ENCODE measurements at places on chromosomes 4 and X.
A peak's percentile ranks its signal among the peaks of the same experiment; 100 is the strongest.

GRCh38 chr4:306551-306961 lies 1.3 kb upstream of the ZNF732 start:
- peak; percentile 23 for DNase-seq

DNA sequence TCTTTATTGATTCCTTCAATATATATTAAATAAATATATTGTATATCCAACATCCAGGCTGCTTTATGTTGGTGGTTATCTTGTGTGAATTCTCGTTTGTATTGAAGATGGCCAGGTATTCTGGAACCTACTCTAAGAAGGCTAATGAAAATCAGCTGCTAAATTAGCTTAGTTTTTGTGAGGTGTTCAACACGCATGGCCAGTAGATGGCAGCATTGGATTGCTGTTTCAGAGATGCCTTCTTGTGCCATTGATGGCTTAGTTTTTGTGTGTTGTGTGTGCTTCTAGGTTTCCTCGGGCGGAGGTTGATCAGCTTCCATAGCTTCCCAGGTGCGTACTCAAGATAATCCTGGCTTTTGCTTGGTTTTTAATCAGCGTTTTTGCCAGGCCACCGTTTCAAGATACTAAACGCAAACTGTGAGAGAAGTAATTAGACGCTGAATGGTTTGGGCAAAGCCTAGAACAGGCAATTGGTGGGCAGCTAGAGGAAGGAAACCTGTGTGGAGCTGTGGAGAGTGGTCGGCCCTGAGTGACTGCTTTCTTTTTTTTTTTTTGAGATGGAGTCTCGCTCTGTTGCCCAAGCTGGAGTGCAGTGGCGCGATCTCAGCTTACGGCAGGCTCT lies 15.1 kb downstream of the NOCT start:
- DNase-seq: peak; percentile 70

- DNase-seq: no peak
Observed at GRCh38 chrX:8037593-8038348, 110.6 kb upstream of the PNPLA4 start.

DNA sequence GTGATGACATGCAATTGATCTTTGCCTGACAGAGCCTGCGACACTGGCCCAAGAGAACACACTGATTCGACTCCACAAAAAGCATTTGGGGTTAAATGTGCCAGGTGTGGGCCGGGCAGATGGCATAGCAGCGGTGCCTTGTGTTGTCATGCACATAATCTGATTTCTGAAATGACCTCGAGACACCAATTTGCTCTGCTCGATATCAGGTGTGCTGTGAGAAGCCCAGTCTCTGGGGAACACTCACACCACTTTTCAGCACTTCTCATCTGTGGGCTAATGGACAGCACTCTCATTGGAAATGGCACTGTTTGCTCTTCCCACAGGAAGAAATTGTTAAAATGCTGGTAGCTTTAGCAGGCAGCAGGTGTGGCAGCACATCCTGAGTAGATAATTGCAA lies 738.3 kb upstream of the TENM3 start:
- DNase-seq: no peak

DNA sequence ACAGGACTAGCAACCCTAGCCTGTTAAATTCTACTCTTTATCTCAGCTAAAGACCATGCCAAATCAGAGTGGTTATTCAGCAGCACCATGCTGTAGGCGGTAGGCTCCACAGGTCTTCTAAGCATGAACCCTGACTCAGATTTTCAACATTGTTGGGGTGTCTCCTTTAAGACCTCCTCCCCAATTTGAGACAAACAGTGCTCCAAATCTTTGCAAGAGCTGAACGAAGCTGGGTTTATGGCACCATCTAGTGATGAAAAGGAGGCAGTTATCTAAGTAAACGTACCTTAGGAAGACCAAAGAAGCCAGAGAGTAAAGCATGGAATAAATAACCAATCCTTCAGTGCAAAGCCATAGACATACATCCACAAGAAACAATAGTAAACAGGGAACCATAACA lies 334.5 kb upstream of the SLC7A11 start:
- no peak for DNase-seq

GRCh38 chrX:10608099-10608498 lies 12.3 kb downstream of the MID1 start:
- no peak for DNase-seq

DNA sequence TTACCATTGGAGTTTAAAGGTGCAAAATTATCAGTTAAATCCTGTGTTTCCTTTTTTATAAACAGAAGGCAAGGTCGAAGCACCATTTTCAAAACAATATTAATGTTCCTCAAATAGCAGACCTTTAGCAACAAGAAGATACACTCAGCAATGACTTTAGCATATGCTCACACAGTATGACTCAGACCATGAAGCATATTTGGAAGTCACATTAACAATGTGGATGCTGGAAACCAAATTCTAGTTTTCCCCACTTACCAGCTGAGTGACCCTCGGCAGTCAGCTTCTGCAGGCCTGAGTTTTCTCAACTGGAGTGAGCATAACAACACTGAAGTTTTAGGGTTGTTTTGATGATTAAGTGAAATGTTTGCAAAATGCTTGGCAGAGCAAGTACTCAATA lies 130.5 kb downstream of the ANK2 start:
- no peak for DNase-seq

DNA sequence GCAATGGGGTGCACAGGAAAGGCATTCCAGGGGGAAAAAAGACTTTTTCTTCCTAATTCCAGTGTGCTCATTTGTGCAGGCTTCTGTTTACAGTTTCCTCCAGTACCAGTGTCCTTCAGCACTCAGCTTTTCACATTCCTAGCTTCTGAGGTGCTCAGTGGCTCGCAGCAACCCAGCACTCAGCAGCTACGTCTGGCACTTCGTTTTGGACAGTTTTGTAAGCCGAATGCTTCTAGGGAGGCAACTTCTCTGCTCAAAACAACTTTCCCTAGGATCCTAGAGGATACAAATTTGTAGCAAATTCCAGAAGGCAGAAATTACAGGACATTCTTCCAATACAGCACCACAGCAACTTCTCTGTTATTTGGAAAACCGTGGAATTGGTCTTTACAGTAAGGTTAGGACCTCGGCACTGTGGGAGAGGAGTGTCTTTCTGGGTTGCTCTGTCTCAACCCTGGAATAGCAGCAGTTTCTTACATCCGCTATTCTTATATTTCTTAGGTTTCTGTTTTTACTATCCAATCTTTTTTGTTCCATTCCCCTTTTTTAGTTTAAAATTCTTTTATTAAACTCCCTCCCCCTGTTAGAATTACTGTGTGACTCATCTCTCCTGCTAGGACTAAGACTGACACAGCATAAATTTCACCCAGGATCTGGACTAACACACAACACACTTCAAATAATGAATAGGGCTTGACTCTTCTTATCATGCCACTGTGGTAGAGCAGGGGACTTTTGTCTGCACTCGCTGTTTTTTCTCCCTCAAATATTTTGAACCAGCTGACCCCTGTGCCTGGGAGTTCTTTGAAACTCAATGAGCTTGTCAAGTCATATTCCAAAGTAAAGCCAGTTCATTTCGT lies 1314.7 kb downstream of the FSTL5 start:
- DNase-seq: no peak

GRCh38 chrX:118978451-118978850 lies 4.0 kb downstream of the LONRF3 start:
- no peak for DNase-seq

DNA sequence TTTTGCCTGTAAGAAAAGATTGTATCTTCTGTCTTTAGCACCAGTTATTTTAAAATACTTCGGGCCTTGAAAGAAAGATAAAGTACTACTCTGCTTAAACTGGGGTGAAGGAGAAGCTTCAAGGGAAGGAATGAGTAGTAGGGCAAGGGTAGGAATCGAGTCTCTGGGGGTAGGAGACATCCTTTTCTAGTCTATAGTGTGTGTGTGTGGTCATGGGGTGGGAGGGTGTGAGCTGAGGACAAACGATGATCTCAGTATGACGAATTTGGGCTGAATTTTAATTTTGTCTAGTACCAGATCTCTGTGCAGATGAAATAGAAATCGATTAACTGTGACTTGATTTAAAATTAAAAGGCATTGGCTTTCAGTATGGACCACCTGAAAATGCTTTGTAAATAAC lies 3.3 kb upstream of the MYOZ2 start:
- DNase-seq: no peak

GRCh38 chr4:42643685-42644084 lies 13.2 kb downstream of the ATP8A1 start:
- peak; percentile 39 for DNase-seq

DNA sequence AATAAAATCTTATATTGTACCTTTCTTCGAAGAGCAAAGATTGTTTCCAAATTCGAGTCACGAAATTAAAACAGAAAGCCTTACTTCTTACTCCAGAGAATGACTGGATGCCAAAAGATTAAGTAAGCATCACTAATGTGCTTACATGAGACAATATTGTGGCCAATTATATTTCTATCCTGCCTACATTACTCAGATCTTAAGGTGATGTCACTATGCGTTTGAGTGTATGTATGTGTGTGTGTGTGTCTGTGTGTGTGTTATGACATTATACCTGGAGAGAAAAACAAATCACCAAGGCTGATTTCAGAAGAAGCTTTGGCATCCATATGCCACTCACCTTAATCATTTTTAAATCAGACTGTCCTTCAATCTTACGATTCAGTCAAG lies 556.3 kb downstream of the PPARGC1A start:
- no peak for DNase-seq

GRCh38 chrX:11040996-11041395 lies 70.1 kb upstream of the HCCS start:
- DNase-seq: no peak

DNA sequence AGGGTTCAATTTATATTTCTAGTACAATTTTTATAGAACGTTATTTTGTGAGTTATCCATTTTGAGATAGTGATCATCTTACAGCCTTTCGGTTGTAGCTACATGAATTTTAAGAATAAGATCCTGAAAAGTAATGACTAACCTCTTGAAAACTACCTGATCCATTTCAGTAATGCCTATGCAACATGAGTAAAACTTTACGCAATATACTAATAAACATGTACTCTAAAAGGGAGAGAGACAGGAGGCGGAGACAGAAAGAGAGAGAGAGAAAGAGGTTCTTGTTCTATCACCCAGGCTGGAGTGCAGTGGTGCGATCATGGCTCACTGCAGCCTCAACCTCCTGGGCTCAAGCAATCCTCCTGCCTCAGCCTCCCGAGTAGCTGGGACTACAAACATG lies 816.1 kb downstream of the CCSER1 start:
- no peak for DNase-seq

DNA sequence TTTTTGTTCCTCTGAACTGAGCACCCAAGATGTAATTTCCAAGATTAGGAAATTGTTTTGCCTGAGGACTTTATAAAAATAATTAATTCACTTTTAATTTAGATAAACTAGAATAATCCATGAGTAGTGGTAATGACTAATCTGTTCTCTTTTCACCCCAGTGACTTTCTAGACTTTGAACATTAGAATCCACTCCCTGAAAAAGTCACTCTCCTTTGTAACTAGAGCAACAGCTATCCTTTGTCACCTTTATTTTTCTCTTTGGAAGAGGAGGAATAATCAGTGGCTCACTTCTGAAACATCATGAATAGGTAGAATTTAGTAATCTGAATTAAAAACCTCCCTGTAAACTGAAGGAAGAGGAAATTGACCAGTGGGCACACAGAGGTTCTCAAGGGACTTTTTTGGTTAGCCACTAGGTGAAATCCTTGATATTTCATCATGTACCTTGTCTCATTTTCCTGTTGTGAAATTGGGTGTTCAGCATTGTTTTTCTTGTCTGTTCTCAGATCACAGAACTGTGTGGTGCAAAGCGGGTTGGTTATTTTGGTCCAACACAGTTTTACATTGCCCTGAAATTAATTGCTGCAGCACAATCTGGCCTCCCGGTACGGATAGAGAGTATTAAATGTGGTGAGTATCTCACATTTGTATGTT lies 59.4 kb downstream of the REPS2 start:
- DNase-seq: no peak

GRCh38 chr4:143405075-143405730 lies 68.5 kb downstream of the GAB1 start:
- DNase-seq: no peak

- no peak for DNase-seq
Observed at GRCh38 chr4:174284487-174284886, 776 bp downstream of the CEP44 start.

- DNase-seq: no peak
Observed at GRCh38 chrX:3178329-3178728, 137.1 kb downstream of the ARSF start.

DNA sequence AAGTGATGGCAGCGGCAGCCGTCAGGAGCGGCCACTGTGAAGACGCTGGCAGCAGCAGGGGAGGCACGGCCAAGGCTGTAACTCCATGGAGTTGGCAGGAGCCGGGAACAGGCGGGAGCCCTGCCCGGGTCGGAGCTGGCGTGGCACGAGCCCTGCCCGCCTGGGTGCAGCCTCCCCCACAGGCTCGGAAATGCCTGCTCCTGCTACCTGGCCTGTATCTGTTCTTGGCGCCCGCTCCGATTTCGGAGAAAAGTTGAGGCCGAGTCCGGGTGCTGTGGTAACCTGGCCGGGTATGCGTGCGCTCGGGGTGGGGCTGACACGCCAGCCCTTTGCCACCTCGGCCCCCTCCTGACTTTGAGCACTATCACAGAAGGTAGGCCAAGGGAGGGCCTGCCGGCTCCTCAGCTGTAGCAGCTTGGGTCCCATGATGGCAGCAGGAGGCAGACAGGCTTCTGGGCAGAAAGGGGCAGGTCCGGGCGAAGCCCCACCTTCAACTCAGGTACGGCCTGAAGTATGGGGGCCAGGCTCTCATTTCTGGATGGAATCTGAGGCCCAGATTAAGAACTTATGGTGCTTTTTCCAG lies 51.2 kb upstream of the SHISA3 start:
- DNase-seq: no peak

GRCh38 chr4:123352240-123352945 lies 44.2 kb upstream of the SPRY1 start:
- DNase-seq: peak; percentile 11

DNA sequence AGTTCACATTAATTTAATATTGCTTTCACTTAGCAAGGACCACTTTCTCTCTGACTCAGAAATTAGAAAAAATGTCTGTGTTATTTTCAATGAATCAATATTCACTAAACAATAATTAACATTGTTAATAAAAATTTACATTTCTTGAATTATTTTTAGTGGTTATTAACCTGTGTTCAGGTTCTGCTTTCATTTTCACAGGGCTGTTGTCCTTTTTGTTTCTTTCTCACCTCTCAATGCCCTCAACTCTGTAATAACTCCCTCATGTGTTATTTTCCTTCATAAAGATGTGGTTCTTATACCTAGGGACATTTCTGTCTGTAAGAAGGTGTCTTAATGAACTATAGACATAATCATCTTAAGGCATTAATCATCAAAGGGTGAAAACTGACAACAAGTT lies 43.1 kb upstream of the PRR27 start:
- no peak for DNase-seq

DNA sequence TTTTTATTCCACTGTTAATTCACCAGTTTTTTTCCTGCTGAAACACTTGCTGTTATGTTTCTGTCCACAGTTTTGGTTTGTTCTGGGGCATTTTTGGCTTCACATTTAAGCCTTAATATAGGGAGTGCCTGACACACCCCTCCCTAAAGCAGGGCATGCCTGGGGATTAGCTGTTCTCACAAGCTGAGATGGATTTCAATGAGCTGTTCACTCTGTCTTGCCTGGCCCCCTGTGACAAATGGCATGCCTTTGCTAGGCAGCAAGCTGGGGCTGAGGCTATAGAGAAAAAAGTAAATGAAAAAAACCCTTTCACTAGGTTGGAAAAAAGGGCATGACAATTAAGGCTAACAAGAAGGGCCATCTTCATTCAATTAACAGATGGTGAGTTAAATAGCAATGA lies 22.4 kb downstream of the LPAR4 start:
- DNase-seq: no peak

- no peak for DNase-seq
Observed at GRCh38 chr4:181688432-181688831, 554.8 kb upstream of the TENM3 start.

- DNase-seq: no peak
Observed at GRCh38 chr4:123924536-123924935, 527.9 kb downstream of the SPRY1 start.
